NCI-H524 (cell line): ENCODE measurements at places on chromosomes 2 and 18.

DNA sequence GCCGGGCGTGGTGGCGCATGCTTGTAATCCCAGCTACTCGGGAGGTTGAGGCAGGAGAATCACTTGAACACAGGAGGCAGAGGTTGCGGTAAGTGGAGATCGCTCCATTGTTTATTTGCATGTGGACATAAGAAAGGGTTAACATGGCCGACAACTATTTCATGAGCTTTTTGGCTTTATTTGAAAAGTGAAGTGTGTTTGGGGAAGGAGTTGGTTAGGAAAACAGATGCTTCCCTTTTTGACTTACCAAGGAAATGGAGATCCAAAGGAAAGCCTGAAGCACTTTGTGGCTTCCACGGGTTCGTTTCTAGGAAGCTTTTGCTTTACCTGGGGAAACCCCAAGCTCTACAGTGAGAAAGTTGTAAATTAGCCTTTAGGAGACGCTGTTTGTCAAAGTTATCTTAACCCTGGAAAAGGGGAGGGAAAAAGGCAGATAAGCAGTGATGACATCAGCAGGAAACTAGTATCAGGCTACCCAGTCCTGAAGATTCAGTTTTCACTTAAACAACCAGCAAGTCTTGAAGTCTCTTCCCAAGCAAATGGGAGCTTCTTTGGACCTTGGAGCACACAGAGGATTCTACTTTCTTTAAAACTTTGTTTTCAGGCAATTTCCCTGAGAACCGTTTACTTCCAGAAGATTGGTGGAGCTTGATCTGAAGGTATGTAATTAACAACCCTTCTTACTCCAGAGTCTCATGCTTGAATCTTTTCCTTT is at the start of gene CASP10:
CASP10 (plus strand) TSS at position 492 of the 715 bp plus-strand sequence. CDS start 2,637 bp downstream, outside the sequence.
- no peak for DNase-seq

DNA sequence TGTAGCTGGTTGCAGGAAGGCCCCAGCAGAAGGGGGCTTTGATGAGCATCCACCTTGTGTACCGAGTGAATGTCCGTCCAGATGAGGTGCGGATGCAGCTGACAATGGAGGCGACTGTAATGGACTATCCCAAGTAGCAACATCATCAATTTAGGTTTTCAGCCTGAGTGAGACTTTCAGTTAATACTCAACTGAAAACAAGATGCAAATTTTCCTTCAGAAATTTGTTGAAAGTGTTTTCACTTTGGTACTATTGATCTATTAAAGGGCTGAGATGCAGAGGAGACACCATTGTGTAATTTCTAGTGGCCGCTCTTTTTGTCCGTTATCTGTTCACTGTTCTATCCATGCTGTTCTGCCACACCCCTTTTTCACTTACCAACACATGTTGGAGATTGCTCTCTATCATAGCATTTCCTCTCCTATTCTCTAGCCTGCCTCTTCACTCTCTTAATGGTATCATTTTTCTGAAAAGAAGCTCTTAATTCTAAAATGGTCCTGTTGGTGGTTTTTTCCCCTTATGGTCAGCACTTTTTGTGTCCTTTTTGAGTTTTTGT is 12.0 kb upstream of the CASP8 start:
- DNase-seq = no peak

GRCh38 chr2:127137225-127137624 is 30.3 kb upstream of the BIN1 start:
- no peak for DNase-seq

DNA sequence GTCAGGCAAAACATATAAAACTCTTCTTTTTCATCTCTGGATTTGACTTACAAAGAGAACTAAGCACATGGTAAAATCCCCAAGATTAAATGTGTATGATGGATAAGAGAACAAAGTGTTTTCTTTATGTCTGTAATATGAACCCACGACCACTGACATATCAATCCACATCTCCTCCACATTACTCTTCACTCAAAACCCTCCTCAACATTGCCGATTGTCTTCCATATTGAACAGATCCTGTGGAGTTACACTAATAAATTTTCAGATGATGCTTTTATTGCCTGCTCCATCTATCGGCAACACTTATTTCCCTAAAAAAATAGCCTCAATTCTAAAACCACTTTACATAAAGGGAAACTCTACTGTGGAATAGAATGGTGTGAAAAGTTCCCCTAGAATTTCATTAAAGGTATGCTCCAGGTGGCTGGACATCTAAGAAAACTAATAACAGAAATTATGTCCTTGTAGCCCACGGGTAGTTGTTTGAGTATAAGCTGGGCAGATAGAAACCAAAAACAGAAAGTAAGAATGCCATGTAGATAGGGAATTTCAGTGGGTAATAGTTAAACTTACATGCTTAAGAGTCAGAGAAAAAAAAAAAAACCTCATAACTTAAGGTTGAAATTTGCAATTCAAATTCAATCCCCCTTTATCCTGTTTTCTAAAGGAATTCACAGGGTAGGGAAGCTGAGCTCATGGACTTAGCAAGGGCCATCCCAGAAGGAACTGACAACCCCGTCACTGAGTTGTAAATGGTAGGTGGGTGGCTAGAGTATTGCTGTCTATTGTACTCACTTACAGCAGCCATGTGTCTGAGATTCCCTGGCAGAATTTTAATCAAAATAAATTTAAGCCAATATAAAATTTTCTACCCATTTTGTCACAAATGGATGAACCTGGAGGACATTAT is 305.4 kb upstream of the LYPD1 start:
- DNase-seq = no peak
